ENCODE measurements at places on chromosomes 6 and 20.

DNA sequence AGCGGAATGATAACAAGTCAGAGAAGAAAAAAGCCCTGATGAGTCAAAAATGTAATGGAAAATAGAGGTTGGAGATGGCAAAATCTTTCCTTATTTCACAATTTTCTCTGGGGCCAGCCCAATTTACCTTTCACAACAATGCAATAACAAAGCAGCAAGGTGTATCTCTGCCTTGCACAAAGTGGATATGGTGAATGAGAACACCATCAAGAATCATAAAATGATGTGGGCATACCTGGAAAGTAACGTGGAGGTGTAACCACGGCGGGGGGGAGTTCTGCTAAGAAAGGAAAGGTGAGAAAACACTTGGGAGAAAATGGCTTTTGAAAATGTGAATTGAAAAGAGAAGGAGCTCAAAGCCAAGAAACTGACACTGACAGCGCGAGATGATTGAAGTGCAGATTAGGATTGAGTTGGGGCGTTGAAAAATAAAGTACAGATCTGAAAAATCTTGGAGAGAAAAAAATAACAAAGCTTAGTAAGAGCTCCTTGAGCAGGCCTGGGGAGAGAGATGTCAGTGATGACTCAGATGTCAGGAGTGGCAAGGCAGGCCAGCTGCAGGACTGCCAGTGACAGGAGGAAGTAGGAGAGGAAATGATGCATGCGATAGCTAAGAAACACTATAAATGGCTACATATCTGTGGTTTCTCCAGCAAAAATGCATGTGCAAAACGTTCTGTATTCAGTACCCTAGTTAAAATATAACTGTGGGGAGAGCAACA, 26.2 kb downstream of the ARHGAP18 start:
- peak; percentile 53 for DNase-seq

GRCh38 chr6:165842281-165842936, 179.4 kb upstream of the PDE10A start:
- peak; percentile 40 for DNase-seq

GRCh38 chr6:145069966-145070365, 665.4 kb downstream of the EPM2A start:
- DNase-seq: no peak

GRCh38 chr20:58256842-58257241, 28.4 kb upstream of the ANKRD60 start:
- no peak for DNase-seq

- DNase-seq: no peak
These were observed 137.3 kb upstream of the TOP1 start for GRCh38 chr20:40891351-40891750.

GRCh38 chr6:41051873-41052272, 1.1 kb upstream of the APOBEC2 start:
- no peak for DNase-seq

DNA sequence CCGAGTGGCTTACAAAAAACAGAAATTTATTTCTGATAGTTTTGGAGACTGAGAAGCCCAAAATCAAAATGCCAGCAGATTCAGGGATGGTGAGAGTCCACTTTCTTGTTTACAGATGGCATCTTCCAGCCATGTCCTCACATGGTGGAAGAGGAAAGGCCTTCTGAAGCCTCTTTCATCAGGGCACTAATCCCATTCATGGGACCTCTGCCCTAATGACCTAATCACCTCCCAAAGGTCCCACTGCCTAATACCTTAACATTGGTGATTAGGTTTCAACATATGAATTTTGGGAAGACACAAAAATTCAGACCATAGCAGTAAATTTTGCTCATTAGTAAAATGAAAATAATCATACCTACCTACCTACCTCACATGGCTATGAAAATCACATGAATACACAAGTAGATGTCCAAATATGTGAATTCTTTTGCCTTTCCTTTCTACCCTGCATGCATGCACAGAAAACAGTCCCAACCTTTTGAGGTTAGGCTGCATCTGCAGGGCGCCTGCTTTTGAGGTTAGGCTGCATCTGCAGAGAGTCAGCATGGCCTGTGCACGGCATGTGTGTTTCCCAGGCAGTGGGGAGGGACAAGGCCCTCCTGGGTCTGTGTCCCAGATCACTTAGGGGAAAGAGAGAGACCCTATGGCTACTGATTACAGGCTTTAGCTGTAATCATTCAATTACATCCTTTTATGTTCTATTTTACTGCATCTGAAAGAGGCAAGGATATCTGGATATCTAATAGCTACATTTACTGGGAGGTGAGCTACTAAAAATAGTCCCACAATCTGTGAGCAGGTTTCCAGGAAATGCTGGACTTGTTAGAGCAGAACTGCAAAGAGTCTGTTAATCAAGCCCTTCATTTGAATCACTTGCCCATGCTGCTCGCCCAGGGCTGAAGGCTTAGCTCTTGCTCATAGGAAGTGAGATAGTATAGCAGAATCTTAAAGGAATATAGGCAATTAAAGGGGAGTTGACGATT, 497.7 kb upstream of the MARCKS start:
- no peak for DNase-seq

DNA sequence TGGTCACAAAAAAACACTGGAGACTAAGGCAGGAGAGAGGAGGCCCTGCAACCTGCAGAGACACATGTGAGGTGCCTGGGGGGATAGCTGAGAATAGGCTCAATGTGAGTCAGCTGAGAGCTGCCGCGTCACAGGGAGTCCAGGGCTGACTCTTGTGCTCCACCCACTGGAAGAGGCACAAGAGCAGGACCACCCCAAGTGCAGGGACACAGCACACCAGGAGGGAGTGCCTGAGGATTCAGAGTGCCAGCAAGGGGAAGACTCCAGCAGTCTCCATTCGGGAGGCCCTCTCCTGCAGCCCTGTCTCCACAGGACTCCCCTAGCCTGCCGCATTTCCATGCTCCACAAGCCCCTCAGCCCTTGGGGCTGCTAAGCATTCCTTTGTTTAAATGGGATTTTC, 105.5 kb downstream of the HUS1B start:
- peak; percentile 58 for DNase-seq

DNA sequence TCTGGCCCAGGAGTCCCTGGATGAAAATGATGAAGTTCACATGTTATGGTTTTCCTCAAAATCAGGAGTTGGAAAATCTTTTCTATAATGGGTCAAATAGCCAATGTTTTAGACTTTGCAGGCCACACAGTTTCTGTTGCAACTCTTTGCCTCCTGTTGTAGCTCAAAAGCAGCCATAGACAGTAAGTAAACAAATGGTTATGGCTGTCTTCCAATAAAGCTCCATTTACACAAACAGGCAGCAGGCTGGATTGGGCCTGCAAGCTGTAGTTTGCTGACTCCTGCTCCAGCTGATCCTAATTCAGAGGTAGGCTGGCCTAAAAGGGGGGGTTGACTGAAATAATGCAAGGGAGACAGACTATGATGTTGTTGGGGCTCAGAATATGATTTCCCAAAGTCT, 33.0 kb downstream of the METTL24 start:
- no peak for DNase-seq

DNA sequence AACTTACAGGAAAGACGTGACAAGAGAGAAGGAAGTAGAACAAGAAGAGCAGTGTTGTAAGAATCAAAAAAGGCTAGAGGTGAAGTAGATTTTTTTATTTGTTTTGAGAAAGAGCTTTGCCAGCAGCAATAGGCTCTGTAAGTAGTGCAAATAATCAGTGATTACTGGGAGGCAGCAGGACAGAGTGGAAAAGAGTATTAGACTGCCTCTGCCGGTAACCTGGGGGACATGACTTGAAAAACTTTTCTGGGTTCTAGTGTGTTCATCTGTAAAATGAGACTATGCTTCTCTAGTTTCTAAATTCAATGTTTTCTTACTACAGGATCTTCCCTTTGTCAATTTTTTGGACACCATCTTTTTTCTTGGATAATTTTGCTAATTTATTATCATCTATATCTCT, 5.8 kb upstream of the IRAK1BP1 start:
- DNase-seq: no peak

- no peak for DNase-seq
These were observed 57.2 kb downstream of the C6orf58 start for GRCh38 chr6:127634178-127634577.

GRCh38 chr6:43936476-43936875, 166.5 kb downstream of the VEGFA start:
- DNase-seq: no peak

- DNase-seq: no peak
These were observed 102.2 kb upstream of the ADGRF1 start for GRCh38 chr6:47144306-47144705.

- no peak for DNase-seq
These were observed 72.4 kb downstream of the ATG5 start for GRCh38 chr6:106253172-106253571.

GRCh38 chr6:112695001-112695400, 347.9 kb downstream of the RFPL4B start:
- no peak for DNase-seq

Measured in iPS-NIHi11 (cell line).